Activated CD8-positive, alpha-beta memory T cell treated with anti-CD3 and anti-CD28 coated beads for 1 hour (primary cell): ENCODE measurements at places on chromosomes 7 and 10.

DNA sequence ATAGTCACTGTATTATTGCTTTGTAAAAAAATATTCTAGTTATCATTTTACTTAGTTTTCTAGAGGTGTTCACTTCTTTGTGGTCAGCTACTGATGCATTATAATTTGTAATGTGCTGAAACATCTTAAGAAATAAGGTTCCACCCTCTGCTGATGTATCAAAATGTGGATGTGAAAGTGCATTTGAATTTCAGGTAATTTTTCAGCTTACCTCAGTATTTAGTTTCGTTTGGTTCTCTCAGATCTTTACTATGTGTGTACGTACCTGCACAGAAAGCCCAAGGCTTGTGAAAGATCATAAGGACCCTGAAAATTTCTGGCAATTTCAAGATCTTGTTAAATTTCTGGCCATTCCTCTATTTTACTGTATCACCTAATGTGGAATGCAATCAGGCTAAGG is 542.3 kb upstream of the TPK1 start:
- DNase-seq, result no peak

DNA sequence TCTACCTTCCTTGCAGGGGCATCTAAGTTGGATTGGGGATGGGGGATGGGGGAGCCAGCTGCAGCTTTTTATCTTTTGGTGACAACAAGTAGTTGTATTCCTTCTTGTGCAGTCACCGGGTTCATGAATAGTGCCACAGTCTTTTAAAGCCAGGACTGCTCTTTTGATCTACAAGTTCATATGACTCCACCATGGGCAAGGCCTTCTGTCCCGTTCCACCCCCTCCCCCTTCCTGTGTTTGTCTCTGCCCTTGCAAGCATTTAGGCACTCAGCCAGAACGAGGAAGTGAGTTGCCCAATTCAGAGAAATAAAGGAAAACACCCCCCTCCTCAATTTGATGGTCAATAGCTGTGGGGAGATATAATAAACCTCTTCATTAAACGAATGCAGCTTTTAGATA is 44.8 kb upstream of the EGR2 start:
- no peak for DNase-seq

GRCh38 chr10:91907033-91907594 is 2.2 kb downstream of the FGFBP3 start:
- no peak for DNase-seq

DNA sequence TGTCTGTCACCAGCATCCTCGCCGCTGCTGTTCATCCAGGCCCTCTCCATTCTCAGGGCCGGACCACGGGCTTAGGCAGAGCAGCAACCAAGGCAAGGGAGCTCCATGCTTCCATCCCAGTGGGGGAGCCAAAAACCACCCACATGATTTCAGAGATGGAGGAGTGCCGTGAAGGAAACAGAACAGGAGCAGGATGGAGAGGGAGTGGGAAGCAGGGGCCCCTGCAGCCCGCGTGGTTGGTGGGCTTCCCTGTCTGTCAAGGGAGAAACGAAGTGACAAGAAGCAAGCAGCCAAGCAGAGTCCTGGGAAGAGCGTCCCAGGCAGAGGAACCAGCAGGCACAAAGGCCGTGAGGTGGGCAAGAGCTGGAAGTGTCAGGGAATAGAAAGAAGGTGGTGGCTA is 95.7 kb downstream of the SLIT1 start:
- no peak for DNase-seq

DNA sequence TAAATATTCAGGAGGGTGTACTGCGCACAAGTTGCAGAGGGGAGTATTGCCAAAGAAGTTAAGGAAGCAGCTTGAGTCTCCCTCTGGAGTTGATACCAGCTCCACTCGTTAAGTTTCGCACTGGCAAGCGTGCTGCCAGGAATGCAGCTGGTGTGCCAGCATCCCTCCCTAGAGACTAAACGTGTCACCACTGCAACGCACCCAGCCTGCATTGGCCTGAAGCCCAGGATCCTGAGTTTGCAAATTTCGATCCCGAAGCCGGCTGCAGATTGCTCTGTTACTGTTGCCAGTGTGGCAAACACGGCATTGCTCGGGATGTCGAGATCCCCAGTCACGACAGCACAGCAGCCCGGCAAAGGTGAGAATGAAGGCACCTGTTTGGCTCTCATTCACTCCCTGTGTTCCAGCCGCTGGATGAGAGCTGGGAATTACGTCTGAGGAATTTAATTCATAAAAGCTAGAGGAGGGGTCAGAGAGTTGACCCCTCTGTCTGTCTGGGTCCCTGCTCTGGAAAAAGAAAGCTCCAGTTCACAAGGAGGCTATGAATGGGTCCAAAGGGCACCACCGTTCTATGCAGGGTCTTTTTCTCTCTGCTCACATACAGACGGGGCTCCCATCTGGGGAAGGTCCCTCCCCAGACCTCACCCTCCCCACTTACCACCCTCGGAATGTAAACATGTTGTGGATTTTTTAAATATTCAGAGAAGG is 61.0 kb downstream of the NRP1 start:
- DNase-seq, result no peak

DNA sequence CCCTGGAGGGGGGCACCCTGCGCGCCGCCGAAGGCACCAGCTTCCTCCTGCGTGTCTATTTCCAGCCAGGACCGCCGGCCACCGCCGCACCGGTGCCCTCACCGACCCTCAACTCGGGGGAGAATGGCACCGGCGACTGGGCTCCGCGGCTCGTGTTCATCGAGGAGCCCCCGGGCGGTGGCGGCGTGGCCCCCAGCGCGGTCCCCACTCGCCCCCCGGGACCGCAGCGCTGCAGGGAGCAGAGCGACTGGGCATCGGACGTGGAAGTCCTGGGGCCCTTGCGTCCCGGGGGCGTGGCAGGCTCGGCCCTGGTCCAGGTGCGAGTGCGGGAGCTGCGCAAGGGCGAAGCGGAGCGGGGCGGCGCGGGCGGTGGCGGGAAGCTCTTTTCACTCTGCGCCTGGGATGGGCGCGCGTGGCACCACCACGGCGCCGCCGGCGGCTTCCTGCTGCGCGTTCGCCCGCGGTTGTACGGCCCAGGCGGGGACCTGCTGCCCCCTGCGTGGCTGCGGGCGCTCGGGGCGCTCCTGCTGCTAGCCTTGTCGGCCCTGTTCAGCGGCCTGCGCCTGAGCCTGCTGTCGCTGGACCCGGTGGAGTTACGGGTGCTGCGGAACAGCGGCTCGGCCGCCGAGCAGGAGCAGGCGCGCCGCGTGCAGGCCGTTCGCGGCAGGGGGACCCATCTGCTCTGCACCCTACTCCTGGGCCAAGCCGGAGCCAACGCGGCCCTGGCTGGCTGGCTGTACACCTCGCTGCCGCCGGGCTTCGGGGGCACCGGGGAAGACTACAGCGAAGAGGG is 594 bp downstream of the CNNM1 start:
- no peak for DNase-seq

GRCh38 chr7:69439636-69440325 is 158.5 kb upstream of the AUTS2 start:
- DNase-seq, result no peak

DNA sequence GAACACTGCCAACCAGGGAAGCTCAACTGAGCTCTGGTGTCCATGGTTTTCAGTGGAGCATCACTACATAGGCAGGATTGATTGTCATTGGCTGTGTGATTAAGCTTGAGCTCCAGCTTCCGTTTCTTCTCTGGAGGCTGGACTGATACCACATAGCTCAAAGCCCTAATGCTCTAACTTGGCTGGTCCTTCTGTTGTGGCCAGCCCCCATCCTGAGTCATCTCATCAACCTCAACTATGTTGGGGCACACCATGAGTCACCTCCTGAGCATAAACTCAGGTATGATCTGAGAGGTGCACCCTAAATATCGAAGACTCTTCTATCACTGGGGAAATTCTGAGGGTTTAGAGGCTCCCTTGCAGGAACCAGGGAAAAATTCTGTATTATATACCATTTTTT is 114.5 kb upstream of the INHBA start:
- DNase-seq, result no peak

- no peak for DNase-seq
These were observed 67.5 kb downstream of the STRA8 start for GRCh38 chr7:135300913-135301765.

- DNase-seq, result no peak
These were observed 322.4 kb downstream of the PCDH15 start for GRCh38 chr10:54478601-54479000.

DNA sequence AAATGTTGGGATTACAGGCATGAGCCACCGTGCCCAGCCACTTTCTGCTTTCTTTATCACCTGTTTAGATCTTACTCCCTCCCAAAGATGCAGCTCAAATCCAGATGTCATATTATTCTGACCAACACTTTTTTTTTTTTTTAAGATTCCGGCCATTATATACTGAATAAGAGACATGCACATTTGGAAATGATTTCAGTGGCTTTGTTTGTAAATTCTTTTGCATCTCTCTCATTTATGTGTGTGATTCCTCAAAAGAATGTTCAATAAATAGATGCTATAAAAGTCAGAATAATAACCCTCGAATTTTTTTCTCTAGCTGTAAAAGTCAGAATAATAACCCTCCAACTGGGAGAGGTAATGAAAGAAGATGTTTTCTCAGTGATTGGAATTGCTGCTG is 25.4 kb downstream of the HECW1 start:
- no peak for DNase-seq

GRCh38 chr10:11164803-11165590 is 147.3 kb downstream of the CELF2 start:
- DNase-seq, result no peak

GRCh38 chr10:3976718-3977117 is 191.7 kb upstream of the KLF6 start:
- DNase-seq, result no peak
